Activated T-helper 9 cell treated with anti-CD3 and anti-CD28 coated beads, Interleukin-2, amount 50 U/mL, for 16 hours (primary cell): ENCODE measurements at places on chromosomes 4 and X.
A peak's percentile ranks its signal among the peaks of the same experiment; 100 is the strongest.

DNA sequence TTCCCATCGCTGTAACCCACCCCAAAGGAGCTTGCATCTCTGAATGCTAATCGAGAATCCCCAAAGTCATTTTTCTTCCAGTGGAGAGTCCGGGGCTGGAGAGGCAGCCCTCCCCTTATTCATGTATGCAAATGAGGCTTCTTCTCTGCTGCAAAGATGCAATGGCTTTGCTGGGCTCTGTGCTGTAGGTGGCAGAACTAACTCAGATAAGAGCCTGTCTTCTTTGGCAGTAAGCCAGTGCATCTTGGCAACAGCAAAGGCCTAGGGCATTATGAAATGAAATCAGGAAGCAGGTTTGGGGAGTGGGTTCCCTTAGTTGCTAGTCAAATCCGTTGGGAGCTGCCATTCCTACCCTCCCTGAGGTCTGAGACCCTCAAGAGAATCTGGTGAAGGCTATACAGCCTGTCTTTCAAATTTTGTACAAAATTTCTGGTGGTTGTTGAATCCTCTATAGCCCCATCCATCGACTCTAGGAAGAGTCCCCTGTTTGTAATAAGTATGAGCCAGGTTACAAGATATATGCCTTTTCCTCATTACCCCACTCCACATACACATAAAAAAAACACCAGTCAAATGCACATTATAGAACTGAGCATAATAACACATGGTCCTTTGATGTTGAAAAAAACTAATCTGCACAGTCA lies 290.6 kb upstream of the TAPT1 start:
- no peak for DNase-seq

DNA sequence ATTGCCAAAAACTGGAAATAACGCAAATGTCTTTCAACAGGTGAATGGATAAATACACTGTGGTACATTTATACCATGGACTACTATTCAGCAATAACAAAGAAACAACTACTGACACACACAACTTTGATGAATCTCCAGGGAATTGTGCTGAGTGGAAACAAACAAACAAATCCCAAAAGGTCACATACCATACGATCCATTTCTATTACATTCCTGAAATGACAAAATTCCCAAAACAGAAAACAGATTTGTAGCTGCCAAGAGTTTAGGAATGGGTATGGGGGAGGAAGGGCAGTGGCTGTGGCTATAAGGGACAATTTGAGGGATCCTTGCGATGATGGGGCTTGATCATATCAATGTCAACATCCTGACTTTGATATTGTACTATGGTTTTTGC lies 2.5 kb downstream of the ZNF182 start:
- no peak for DNase-seq

GRCh38 chr4:176794651-176795050 lies 1.9 kb upstream of the VEGFC start:
- no peak for DNase-seq

DNA sequence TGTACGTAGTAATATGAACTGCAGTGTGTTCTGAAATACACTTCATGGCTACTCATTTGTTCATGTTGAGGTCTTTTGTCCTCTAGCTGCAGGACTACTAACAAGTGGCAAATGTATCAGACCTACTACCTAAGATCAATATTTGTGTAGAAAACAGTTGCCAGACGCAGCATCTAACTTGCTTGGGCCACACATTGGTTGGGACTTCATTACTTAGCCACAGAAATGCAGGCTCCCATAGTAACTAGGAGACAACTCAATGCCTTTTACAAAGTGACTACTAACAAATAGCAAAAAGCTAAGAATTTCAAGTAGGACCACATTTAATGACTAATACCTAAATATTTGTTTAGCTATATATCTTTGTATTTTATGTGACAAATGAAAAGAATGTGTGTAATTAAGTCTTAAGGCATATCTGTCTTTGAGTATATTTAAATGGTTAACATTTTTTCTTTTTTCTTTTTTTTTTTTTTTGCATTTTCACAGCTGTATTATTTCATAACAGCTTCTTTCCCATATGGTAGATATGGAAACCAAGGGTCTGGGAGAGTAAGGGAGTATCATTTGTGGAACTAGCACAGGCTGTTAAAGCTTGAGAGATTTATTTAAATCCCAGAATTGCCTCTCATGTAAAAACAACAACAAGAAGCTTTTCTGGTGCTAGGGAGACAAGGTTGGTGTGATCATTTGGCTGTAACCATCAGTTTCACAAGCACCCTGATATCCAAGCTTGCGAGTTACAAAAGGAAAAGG lies 2.7 kb downstream of the CT47C1 start:
- no peak for DNase-seq

- no peak for DNase-seq
These were observed 83.7 kb upstream of the GC start for GRCh38 chr4:71867598-71867997.

GRCh38 chr4:88938138-88938537 lies 118.8 kb downstream of the FAM13A start:
- DNase-seq, result no peak

GRCh38 chrX:41332408-41333002 lies 1.5 kb upstream of the DDX3X start:
- DNase-seq, result no peak

GRCh38 chrX:43666311-43666912 lies 10.3 kb downstream of the MAOA start:
- no peak for DNase-seq

DNA sequence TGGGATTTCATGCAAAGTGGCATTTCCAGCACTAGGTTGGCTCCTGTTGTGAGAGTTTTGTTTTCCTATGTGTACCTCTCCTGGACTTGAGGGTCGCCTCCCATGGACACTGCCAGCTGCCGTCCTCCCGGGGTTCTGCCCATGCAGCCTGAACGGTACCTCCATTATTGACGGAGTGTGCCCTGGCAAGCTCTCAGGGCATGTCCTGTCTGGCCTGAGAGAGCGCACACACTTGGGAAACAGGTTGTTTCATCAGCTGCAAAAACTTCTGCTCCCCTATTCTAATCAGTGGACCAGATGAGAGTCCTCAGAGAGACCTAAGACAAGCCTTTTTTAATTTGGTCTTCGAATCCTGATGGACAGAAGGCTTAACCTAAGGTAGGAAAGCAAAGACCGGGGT lies 56.6 kb upstream of the HOPX start:
- no peak for DNase-seq

DNA sequence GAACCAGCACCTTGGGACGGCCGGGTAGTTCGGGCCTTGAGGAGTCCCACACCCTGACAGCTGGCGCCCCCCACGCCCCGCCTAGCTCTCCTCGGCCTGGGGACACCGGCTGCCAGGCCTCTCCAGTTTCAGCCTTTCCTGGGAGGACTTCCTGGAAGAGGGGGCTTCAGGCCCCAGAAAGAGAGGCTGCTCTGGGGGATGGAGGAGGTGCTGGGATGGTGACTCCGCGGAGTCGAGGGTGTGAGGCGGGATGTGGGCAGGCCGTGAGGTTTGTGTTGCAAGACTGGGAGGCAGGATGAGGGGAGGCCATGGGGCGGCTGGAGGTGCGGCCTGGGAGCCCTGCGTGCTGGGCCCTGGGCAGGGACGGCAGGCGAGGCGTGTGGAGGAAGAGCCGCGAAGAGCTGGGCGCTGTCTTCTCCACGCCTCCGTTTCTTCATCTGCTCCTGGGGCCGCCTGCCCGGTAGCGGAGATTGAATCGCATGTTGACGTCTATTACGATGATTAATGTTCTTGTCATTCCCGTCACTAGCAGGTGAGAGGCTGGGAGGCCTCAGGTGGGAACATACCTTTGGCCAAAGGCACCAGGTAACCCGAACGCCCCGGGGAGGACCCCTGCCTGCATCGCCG lies 918 bp upstream of the FGFRL1 start:
- peak; percentile 46 for DNase-seq

DNA sequence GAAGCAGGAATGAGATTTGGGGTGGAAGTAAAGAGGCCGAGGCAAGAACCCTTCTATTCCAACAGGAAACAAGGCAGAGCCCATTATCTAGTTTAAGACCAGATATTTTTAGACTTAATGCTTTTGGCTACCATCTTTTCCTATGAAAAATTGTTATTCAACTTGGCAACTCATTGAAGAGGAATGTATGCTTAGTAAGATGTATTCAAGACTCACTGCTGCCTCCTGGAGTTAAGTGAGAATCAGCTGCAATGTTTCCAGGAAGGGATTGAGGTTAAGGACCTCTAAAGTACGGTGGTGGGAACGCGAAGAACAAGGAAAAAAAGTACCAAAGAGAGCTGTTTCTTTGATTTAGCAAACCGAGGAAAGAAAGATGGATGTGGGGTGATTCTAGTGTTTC lies 89.1 kb downstream of the RAPGEF2 start:
- no peak for DNase-seq
